ENCODE measurements at places on chromosomes 5 and 9.

DNA sequence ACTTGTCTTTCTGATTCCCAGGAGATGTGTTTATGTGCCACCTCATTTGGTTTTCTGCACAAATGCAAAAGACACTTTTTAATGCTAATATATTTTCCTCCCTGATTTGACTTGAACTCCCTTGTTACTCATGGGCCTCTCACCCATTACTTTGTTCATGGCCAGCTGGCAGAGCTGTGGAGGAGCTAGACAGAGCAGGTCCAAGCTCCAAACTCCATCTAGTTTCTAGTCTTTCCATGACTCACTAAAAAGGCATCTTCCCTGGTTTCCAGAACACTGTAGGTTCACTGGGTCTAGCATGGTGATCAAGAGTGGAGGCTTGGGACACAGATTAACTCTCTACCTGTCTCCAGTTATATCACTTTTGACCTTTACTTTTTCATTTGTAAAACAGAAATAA, 161.0 kb upstream of the SLC28A3 start:
- no peak for DNase-seq

GRCh38 chr9:119365291-119366027, 3.8 kb downstream of the BRINP1 start:
- no peak for DNase-seq

DNA sequence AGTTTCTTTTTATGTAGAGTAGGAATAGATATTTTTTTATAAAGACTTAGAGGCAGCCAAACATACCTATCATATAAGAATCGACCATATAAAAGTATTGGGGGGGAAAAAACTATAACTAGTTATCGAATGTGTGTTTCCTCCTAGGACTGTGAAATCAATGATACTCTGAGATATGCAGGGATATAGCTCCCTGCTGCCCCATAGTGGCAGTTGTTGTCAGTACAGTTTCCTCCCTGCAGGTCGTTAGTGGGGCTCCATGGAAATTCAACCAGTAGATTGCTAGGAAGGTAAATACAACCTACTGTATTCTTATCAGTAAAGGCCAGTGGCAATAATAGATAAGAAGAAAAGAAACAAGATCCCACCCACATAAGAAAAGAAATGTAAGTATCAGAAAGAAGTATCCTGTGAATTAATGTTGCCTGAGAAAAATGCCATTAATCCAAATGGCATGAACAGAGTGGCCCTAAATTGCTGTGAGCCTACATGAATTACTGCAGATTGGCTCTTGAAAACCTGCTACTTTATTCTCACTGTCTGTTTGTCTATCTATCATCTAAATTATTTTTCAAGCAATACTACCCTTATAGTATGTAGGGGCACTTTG, 136.9 kb upstream of the FBN2 start:
- peak; percentile 54 for DNase-seq

- DNase-seq, result no peak
Measured at GRCh38 chr5:142125963-142126362, 17.4 kb downstream of the NDFIP1 start.

GRCh38 chr5:6995115-6995514, 281.9 kb downstream of the TENT4A start:
- DNase-seq, result no peak

DNA sequence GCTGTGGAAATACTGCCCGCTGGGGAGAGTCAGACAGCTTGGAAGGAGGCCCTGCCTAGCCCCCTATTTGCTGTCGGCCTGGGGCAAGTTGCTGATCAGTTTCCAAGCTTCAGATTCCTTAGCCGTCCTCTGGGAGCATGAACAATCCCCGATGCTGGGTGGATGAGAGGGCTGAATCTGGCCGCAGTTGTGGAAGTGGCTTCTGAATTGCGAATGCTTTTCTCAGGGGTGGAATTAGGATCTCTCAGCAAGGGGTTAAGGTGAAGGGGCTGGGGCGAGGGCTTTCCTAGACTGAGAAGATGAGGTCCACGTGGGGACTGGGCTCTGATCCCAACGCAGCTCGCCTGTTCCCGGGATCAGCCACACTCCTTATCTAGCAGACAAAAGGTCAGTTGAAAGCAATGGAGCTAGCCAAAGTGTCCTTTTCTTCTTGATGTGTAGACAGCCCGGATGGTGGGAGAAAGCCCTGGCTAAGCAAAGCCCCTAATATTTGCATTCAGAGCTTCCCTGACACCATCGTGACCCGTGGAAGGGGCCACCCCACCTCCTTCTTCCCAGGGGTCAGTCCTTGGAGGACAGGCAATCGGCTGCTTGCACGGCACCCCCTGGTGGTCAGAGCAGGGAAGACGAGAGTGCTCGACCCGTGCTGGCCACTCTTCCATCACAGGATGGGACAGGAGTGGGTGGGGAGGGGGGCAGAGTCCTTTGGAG, 54.9 kb downstream of the COL15A1 start:
- DNase-seq, result peak; percentile 45

All from HCEC 1CT (cell line).